ENCODE measurements at places on chromosomes 3 and 15.

DNA sequence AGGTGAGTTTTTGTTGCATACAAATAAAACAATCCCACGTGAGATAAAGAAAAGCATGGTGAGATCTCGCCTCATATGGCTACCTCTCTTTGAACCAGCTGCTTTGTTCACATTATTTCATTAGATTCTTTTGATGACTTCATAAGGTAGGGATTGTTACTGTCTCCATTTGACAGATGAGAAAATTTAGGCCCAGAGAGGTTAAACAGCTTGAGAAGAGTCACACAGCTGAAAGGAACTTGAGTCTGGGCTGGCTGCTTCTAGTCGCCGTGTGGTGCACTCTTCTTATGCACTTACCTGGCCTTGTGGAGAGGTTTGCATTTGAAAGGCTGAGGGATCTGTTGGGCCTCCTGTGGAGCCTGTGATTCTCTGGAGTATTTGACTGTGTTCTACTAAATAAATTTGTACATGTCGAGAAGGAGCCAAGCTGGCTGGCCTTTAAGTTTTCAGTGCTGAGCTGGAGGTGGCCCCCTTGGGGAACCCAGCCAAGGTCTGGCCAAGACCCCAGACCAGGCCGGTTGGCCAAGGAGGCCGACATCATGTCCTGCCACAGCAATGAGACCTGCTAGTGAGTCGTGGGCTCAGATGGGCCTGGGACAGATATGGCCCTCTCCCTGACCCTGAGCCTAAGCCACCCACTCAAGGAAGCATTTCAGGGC, 125.1 kb downstream of the SMAD6 start:
- no peak for DNase-seq

GRCh38 chr3:183300996-183301562, 48.0 kb downstream of the B3GNT5 start:
- DNase-seq = no peak

DNA sequence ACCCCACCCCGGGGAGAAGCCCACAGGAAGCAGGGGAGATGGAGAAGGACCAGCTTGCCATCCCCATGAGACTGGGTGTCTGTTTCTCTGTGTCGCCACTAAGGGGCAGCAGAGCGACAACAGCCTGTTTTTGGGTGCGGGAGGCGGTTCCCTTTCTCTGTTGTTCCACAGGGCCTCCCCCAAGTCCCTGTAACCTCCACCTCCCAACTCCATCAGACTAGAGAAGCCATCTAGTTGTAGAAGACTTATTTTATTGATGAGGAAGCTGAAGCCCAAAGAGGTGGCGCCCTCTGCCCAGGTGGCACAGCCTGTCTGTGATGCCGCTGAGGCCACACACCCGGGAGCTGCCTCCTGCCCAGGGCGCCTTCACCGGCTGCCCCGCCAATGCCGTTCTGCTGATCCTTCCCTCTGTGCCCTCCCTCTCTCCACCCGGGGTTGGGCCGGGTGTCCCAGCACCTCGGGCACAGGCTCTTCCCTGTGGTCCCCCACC, 3.9 kb upstream of the CCDC9B start:
- peak; percentile 29 for DNase-seq

DNA sequence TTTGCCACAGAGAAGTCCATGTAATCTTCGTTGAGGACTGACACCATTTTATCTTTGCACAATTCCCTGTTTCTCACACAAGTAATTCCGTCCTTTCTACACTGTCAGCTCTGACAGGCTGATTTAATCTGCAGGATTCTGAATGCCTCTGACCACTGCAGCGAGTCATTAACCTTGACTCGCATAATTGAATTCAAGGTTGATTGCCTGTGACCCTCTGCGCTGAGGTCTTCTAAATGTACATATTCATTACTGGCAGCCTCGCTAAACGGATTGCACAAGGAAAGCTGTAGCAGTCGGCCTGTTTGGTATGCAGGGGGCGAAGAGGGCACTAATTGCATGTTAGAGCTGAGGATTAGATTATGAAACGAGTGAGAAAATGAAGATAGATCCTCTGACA, 147.8 kb downstream of the SHOX2 start:
- DNase-seq = no peak

DNA sequence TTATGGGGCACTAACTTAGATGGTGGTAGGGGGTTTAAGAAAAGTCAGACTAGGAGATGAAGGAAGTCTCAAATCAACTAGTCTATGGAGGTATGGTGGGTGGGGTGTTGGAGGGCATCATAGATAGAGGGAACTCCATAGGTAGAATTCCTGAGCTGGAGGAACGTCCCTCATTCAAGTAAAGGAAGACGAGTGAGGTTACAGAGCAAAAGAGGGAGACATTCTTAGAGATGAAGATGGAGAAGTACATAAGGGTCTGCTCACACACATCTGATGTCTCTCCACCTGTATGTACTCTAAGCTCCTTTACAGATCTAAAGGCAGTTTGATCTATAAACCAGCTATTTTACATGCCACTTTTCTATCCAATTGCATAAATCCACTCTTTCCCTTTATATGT, 1.4 kb downstream of the PLSCR1 start:
- no peak for DNase-seq

- DNase-seq = no peak
These were observed 849 bp upstream of the HDAC11 start for GRCh38 chr3:13479332-13479581.

Measured in NCI-H774 (cell line).